ENCODE measurements at places on chromosomes 12 and 14.

DNA sequence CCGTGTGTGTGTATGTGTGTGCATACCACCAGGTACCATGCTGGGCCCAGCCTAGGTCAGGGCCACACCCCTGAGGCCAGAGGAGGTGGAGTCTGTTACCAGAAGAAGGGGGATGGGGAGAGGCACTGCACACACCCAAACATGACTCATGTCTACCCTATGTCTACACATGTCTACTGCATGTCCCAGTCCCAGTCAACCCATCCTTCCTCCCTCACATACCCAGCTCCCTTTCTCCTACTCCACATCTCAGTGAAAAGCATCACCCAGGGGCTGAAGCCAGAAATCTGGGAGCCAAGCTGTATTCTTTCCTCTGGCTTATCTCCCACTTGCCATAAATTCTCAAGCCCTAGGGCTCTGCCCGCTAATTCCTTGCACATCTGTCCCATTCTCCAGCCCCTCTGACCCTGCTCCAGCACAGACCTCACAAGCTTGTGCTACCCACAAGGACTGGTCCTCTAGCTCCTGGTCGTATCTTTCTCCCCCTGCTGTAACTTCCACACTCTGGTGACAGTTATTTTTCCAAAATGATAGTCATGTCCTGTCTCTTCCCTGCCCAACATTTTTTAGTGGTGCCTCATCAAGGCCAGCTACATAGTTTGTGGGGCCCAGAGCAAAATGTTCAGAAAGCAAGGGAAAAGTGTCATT is 18.0 kb upstream of the APPL2 start:
- no peak overlapping the region for H3K27ac ChIP-seq
- no peaks in the 10 kb centered on the region for H3K36me3 ChIP-seq
- no peak overlapping the region for H3K4me3 ChIP-seq

- DNase-seq: no peak
- H3K4me3 ChIP-seq: no peak overlapping the region
- H3K27me3 ChIP-seq: peaks cover 19% of the 10 kb centered on the region
- no peak overlapping the region for H3K27ac ChIP-seq
- H3K36me3 ChIP-seq: no peaks in the 10 kb centered on the region
Observed at GRCh38 chr12:75759842-75760572, 248.6 kb upstream of the KRR1 start.

DNA sequence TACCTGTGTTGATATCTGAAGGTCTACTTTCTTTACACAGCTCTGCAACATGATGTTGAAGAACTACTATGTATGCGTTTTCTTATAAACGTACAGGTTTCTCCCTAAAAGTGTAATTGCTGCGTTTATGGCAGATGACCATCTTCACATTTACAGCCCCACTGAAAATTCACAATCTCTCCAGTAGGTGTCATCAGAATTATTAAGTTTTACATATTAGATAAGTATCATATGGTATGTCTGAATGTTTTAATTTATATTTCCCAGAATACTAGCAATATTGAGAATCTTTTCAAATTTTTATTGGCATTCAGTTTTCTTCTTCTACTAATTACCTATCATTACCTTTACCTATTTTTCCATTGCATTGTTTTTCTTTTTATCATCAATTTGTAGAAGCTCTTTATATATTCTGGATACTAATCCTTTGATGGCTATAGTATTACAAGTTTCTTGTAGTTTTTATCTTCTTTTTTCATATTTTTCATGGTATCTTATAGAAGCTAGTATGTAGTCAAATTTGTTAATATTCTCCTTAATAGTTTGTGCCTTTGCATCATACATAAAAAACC is 123.5 kb downstream of the CAPZA3 start:
- no peak for DNase-seq
- no peak overlapping the region for H3K27ac ChIP-seq
- peaks cover 3% of the 10 kb centered on the region for H3K27me3 ChIP-seq
- no peaks in the 10 kb centered on the region for H3K4me1 ChIP-seq
- no peaks in the 10 kb centered on the region for H3K36me3 ChIP-seq

DNA sequence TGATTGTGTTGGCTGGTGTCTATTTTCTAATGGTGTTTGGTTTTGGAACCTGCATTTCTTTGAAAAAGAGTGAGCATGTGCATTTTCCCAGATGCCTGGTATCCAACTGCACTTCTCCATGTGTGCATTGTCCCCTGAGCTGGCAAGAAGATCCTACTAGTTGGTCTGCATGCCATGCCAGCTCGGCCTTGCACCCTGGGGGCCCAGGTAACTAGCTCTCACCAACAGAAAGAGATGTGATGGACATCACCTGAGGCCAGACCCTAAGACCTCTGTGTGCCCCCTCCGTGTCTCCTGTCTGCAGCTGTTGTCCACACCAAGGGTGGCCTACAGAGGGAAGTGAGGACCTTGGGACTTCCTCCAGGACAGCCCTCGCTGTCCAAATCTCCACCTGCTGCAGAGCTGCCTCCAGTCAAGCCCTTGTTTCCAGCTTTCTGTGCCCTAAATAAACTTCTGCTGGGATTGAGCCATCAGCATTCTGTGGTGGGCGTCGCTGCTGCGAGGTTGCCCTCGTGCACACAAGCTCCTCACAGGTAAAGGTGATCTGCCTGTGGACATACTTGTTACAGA is 30.1 kb upstream of the GPR132 start:
- DNase-seq: no peak
- no peak overlapping the region for H3K4me3 ChIP-seq
- peaks cover 11% of the 10 kb centered on the region for H3K4me1 ChIP-seq
- no peak overlapping the region for H3K27ac ChIP-seq

DNA sequence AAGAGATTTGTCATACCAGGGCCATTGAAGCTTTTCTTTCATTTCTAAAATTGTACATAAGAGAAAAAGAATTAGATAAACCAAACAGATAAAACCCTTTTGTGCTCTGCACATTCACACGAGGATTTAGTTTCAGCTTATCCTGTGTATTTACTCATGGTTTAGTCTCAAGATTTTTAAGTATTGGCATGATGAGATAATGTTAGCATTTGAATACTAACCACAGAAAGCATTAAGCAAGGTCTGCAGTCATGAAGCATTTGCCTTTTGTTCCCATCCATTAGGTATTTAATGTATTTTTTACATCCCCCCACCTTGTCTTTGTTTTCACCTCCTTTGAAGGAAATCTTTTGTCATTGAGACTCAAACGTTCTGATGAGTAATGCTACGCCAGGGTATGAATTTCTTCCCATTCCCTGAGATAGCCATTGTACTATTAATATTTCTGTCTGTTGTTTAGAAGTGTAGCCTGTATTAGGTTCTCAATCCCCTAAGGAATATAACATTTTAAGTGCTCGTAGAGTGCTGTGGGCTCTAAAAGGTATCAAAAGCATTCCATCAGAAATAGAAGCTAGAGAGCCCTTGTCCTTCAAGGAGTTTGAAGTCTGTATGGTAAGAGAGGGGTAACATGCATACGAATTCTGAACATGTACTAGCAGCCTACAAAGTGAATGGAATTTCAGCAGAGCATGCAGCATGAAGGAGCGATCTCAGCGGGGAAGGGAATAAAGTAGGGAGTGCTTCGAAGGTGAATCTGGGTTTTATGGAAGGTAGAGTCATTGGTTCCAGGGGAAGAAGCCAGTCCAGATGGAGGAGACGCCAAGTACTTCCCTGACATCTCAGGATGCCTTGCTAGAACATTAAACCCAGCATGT is 22.3 kb downstream of the CRADD start:
- peaks cover 33% of the 10 kb centered on the region for H3K4me1 ChIP-seq
- no peaks in the 10 kb centered on the region for H3K27me3 ChIP-seq
- no peak overlapping the region for H3K27ac ChIP-seq
- no peak for DNase-seq
- H3K36me3 ChIP-seq: peaks cover 3% of the 10 kb centered on the region

DNA sequence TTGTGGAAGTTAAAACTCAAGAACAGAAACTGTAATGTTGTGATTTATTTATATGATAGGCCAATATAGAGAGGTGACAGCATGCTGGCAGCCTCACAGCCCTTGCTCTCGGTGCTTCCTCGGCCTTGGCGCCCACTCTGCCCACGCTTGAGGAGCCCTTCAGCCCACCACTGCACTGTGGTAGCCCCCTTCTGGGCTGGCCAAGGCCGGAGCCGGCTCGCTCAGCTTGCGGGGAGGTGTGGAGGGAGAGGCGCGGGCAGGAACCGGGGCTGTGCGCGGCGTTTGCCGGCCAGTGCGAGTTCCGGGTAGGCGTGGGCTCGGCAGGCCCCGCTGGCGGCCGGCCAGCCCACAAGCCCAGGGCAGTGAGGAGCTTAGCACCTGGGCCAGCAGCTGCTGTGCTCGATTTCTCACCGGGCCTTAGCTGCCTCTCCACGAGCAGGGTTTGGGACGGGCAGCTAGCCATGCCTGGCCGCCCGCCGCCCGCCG is 65.8 kb upstream of the SLC8A3 start:
- peak; percentile 5 for DNase-seq
- peaks cover 49% of the 10 kb centered on the region for H3K27me3 ChIP-seq
- H3K4me3 ChIP-seq: peak overlapping the region; percentile 22
- peaks cover 3% of the 10 kb centered on the region for H3K4me1 ChIP-seq

DNA sequence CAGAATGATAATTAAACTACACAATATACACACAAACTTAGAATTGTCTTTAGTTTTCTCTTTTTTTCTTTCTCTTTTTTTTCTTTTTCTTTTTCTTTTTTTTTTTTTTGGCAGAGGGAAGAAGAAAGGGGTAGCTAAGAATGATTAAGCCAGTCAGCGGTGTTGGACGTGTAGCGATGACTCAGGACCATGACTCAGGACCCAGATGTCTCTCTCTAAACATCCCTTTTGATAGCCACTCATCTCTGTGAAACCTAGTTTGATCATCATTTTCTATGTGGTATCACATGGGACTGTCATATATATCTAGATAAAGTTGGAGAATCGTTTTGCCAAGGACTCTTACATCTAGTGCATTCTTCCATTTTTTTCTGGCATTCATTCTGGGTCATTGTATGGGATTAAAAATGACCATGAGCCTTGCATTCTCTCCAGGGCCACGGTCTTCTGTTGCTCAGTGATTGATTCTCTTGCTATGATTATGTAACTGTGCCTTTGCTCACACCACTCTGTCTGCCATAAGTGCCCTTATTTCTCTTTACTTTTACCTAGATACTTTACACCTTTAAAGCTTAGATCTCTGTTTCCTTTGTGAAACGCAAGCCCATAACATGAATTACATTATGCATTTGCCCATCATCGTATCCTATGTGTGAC is 26.6 kb upstream of the NRXN3 start:
- H3K4me1 ChIP-seq: no peaks in the 10 kb centered on the region
- peaks cover 4% of the 10 kb centered on the region for H3K27me3 ChIP-seq
- no peaks in the 10 kb centered on the region for H3K36me3 ChIP-seq
- H3K4me3 ChIP-seq: no peak overlapping the region
- H3K27ac ChIP-seq: no peak overlapping the region

Data from activated CD8-positive, alpha-beta T cell treated with anti-CD3 and anti-CD28 coated beads for 36 hours (primary cell).